ENCODE measurements at places on chromosomes 12 and 14.

DNA sequence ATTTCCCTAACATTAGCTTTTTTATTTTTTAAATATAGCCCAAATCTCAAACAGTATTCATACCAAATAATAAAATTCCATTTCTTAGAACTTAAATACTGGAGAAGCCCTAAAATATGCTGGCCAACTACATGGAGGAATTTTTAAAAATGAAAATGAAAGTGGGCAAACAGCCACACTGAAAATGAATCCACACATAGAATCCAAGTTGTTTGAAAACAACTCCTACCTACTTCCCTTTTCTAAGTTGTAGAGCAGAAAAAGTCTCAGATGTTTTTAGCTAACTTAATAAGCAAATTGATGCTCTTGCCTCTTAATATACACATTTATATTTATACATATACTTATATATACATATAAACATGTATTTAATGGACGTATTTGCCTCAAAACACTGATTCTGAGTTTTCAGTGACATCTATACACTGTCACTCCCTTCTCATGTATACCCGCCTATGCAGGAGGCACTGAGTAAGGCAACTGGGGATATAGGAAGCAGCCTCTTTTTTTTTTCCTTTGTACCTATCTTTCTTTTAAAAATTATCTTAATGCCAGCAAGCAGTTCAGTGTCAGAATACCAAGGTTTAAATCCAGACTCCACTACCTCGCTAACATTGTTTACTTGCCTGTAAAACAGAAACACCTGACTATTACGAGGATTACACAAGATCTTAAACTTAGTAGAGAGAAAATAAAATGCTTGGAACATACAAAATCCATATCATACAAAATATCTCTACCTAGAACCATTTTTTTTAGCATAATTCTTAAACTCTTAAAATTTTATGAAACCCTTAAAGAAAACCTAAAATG, 13.3 kb downstream of the DICER1 start:
- no peak for DNase-seq

GRCh38 chr14:93056840-93057585, 58.7 kb downstream of the ITPK1 start:
- no peak for DNase-seq

DNA sequence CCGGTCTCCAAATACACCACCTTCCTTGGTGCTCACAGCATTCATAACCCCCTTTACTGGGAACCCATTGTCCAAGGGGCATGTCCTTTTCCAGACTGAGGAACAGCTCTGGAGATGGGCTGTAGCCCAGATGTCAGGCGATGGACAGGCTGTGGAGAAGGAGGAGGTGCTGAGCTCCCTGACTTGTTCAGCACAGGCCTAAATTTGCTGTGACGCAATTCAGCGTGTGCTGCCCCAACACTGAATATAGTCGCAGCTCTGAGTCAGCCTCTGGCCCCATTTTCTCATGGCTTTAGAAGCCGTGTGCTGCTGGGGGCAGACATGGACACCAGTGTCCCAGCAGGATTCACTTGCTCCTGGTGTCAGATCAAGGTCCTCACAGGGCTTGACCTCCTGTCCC, 269.1 kb downstream of the EMP1 start:
- DNase-seq: no peak

- no peak for DNase-seq
These were observed 19.1 kb downstream of the SIX4 start for GRCh38 chr14:60705100-60705499.

DNA sequence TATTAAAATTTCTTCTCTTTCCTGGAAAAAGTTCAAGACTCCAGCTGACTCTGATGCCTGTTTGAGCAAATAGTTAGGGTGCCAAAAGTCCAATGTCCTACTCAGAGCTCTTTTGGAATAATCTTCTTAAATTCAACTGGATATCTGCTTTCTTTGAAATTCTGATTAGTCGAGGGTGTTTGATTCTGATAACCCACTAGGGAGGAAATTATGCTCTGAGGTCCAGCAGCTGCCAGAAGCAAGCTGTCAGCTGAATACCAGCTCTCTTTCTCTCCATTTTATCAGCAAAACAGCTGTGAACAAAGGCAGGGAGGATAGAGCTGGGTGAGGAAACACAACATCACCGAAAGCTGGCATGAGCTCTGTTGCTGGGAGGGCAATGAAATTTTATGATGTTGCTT, 141.5 kb downstream of the CAND1 start:
- no peak for DNase-seq

DNA sequence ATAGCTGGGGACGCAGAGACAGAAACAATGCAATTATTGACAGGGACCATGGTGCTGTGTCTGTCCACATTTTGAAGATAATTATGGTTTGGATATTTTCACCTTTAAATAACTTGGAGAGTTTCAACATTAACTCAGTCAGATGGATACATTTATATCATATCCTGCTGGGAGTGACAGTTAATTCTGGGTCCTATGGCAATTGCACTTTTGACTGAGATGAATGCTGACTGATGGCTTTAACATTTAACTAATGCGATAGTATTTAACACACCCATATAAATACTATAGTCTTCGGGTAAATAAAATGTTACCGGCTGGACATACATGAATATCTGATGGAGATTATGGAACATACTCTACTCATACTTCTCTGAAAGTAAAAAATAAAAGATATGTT, 118.3 kb downstream of the LRRK2 start:
- DNase-seq: no peak

GRCh38 chr12:132494294-132495164, 4.6 kb downstream of the FBRSL1 start:
- no peak for DNase-seq

DNA sequence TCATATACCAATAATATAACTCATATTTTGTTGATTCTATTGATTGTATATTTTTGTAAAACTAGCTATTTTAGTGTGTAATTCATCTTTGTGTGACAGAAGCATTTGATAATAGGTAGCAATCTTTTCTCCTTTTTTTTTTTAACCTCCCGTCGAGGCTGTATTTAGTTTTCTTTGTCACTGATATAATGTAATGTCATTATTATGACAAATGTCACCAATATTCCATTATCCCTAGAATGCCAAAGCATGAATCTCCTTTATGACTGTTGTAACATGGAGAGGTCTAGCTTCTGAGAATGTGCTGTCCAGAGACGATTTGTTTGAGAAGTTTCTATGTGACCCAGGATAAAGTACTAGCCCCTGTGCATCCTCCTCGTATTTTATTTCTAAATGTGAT, 639.0 kb upstream of the ATXN7L3B start:
- no peak for DNase-seq

- DNase-seq: no peak
These were observed 24.9 kb downstream of the TTLL5 start for GRCh38 chr14:75685910-75686309.

- DNase-seq: no peak
These were observed 733 bp upstream of the P3H3 start for GRCh38 chr12:6827437-6827911.
